Activated gamma-delta T cell treated with anti-CD3 and anti-CD28 coated beads, Interleukin-2, amount 50 U/mL, for 16 hours (primary cell): ENCODE measurements at places on chromosomes 3 and 15.

DNA sequence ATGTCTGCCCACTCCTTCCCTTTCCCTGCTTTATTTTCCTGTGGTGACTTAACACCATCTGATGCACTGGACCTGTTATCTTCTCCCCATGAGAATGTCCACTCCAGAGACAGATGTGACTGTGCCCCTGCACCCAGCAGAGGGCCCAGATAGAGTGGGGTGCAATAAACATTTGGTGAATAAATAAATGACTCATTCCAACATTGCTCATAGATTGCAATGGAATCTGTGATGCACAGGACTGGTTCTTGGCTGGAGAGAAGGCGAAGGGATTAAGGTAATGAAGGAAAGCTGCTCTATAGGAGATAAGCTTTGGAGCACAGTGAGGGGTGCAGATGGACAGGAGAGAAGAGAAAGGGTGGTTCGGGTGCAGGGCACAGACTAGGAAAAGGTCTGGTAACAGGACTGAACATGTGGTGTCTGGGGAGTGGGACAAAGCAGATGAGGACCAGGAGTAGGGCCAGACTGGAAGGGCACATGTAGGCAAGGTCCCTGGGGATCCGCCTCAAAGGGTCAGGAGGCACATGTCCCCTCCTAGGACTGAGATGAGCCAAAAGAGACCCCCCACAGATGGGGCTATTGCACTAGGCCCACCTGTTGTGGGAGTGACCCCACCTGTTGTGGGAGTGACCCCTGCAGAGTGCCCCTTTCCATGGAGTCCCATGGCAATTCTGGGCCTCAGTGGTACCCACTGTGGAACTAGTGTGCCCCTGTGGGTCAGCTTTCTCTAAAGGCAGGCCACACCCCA, 17.5 kb upstream of the POC1A start:
- no peak for DNase-seq

DNA sequence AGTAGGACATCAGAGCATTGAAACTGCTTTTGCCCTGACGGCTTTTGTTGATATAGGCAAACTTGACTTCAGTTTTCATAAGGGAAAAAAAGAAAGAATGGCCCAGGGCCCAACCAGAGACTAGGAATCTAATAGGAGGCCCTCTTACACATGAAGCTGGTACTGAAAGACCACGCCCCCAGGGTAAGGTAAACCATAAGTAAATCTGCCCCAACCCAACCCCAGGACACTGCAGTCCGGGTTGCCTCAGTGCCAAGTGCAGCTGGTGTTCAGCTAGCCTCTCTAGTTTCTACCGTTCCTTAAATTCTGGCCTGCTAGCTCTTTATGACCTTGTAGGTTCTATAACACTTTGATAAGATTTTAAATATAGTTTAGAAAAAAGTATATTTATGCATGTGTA, 136.7 kb downstream of the AQP9 start:
- no peak for DNase-seq

GRCh38 chr3:69241769-69242168, 119.4 kb upstream of the LMOD3 start:
- DNase-seq: no peak

- no peak for DNase-seq
Measured at GRCh38 chr3:47912006-47912504, 104.2 kb downstream of the MAP4 start.

- no peak for DNase-seq
Measured at GRCh38 chr3:43073116-43073835, 32.6 kb downstream of the POMGNT2 start.

GRCh38 chr15:80105193-80105592, 45.7 kb downstream of the ZFAND6 start:
- no peak for DNase-seq

DNA sequence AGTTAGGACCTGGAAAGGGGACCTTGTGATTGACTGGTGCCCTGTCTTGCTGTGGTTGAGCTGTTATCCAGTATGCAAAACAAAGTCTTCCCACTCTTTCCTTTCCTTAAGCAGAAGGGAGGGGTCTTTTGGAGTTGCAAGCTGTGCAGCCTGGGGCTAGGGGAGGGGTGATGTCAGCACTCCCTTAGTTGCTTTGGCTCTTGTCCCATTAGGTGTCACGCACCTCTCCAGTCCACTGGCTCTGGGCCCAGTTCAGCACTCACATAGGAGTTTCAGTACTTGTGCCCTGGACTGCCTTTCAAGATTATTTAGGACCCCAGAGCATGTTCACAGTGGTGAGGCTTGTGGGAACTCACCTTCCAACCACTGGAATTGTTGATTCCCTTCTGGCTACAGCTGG, 238.5 kb downstream of the DOCK3 start:
- no peak for DNase-seq

DNA sequence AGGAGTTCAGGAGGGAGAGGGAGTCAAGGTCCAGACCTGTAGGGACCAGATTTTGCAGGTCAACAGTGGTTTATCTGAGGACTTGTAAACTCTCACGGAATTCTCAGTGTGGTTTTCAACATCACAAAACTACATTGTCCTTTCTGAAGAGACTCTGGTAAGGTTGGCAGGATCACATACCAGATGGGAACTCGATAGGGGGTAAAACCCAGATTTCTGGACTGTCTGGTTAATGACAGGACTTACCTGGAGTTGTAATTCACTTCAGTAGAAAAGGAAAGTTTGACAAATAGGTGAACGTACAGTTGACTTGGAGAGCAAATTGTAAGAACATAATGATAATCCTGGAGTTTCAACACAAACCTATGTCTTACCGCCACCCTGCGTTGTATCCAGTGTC, 5.3 kb downstream of the ITPR1 start:
- DNase-seq: no peak

GRCh38 chr15:28110481-28110881, 11.4 kb upstream of the OCA2 start:
- DNase-seq: no peak

DNA sequence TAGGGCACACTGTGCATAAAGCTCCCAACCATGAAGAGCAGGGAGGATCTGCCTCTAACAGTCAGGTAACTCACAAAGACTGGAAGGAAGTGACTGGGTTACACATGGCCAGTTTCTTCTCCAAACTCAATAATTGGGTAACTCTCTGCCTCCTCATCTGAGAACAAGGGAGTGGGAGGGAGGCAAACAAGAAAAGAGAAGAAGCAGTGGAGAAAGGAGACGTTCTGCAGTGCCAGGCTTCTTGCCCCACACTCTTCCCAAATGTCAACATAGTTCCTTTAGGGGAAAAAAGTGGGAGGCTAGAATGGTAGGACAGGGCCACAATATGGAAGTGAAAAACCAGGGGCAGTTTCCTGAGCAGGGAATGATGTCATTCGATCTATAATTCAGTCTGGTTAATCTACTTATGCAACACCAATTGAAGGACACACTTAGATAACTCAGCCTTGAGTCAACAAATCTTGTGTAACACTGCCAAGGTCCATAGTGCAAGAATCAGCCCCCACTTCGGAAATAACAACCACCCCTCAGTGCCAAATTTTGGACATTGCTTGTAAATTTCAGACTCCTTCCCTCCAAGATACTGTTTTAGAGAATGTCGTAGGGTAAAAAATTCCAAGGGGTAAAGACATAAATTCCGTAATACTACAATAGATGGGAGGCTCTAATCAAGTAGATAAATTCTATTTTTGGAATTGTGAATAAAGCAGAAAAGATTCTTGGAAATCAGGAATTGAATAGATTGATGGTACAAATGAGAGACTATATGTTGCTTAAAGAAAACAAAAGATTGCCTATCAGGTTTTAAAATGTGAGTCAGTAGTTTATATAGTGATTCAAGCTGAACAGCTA, 143.0 kb downstream of the LPP start:
- no peak for DNase-seq

- DNase-seq: no peak
Measured at GRCh38 chr3:152556731-152557254, 278.1 kb upstream of the P2RY1 start.

DNA sequence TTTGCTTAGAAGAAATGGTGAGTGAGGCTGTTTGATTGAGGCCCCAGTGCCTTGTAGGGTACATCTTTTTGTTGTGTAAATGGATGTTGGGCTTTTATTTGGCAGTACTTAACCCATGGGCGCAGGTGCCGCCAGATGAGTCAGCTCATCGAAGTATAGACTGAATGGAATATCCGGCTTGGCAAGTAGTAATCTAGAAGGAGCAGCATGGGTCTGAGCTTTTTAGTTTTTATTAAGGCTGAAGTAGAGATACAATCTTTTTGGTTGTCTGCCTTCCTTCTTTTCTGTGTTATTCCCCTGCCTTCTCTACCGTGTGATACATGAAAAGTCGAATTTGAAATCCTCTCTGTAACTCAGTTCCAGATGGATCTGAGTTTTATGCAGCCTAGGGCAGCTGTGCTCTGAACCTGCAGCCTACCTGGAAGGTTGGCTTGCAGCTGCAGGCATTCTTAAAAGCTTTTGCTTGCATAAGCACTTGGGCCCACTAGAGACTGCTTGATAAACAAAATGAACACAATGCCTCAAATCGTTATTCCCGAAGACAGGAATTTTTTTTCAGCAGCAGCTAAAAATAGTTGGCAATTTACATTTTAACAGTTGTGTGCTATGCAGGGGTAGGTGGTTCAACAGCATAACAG, 177.5 kb upstream of the CGNL1 start:
- no peak for DNase-seq

GRCh38 chr3:142863010-142863817, 25.7 kb downstream of the PCOLCE2 start:
- DNase-seq: no peak

DNA sequence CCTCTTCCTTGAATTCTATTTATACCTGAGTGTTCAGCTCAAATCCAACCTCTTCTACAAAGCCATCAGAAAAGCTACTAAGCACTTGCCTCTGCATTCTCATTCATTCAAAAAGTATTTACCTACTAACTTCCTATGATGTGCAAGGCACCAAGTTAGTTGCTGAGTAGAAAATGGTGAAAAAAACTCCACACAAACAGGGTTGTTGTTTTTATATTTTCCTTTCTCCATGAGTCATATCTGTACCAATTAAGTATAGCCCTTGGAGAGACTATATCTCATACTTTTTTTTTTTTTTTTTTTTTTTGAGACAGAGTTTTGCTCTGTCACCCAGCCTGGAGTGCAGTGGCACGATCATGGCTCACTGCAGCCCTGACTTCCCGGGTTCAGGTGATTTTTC, 67.7 kb downstream of the IGF2BP2 start:
- no peak for DNase-seq

DNA sequence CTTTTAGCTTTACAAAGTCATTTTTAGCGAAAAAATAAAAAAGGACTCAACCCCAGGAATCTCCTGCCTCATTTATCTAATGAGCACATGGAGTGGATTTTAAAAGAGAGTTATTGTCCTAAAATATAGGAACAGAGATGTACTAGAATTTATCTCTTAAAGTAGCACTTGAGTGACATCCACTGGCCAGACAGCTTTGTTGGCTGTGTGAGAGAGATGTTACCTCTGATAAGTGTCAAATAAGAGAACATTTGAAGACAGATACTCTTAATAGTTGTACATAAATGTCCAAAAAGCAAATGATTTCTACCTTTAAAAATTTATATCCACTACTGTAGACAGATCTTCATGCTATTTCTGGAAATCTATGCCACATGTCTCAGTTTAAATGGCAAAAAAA, 12.3 kb upstream of the MFSD1 start:
- no peak for DNase-seq

- DNase-seq: no peak
Measured at GRCh38 chr15:44529864-44530604, 6.9 kb upstream of the EIF3J start.

- no peak for DNase-seq
Measured at GRCh38 chr3:146106986-146107385, 54.0 kb downstream of the PLOD2 start.

DNA sequence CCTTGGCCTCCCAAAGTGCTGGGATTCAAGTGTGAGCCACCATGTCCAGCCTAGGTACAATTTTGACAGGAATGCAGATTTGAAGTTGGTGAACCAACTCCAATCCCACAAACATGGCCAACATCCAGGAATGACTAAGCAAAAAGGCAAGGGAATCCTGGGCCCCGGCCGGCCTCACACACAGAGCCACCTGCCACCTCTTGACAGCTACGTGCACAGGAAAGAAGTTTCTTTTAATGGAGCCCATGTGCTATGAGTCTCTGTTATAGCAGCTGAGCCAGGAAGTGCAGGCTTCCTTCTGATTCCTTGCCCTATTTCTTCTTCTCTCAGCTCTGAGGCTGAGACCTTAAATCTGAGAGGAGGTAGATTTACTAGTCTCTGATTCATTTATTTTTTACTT, 8.8 kb downstream of the TMEM40 start:
- no peak for DNase-seq

GRCh38 chr3:186614597-186615483, 2.0 kb downstream of the AHSG start:
- peak; percentile 58 for DNase-seq

GRCh38 chr3:99670556-99670950, 32.2 kb downstream of the COL8A1 start:
- no peak for DNase-seq

GRCh38 chr3:30629746-30630145, 23.3 kb downstream of the TGFBR2 start:
- DNase-seq: no peak

- DNase-seq: no peak
Measured at GRCh38 chr15:44394062-44394461, 33.4 kb upstream of the CTDSPL2 start.

DNA sequence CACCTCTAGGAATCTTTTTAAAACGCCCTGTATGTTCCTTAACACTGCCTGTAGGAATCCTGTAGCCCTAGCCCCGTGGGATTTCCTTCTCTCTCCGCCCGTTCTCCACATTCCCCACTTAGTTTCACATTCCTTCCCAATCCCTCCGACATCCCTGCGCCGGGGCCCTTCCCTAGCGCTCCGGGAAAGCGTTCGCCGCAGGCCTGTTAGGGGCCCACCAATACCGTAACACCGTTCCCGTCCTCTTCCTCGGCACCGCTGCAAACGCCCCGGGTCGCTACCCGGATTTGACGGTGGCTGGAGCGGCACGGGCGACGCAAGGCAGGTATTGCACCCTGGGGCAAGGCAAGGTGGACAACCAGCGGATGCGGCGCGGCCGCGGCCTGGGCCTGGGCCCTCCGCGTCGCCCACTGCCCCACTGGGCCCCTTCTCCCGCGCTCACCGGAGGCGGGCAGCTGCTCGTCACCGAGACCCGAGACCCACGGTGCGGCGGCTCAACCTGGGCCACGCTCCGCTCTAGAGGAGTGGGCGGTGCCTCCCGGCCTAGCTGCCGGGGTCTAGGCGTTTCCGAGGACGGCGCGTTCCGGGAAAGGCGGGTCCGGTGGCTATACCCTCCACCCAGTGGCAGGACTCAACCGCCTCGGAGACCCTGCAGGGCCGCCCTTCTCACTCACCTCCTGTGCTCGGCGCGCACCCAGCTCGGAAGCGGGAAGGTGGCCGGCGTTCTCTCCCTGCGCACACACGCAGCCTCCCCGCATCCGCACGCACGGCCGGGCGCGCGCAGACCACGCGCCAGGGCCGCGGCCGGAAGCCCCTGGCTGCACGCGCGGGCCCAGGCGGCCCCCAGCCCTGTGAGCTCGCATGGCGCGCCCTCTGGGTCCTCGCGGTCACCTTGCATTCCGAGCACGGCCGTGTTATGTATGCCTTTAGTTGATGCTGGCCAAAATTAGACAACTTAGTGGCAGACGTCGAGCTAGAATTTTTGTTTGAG, at the start of gene B3GALNT1:
B3GALNT1 (minus strand) TSS at position 789 of the 991 bp plus-strand sequence. CDS start 18,595 bp downstream, outside the sequence.
- no peak for DNase-seq

- DNase-seq: no peak
Measured at GRCh38 chr3:38842266-38842965, 26.4 kb upstream of the SCN10A start.

- DNase-seq: no peak
Measured at GRCh38 chr3:127817406-127817841, 4.9 kb downstream of the MGLL start.

GRCh38 chr3:81909796-81910195, 148.4 kb upstream of the GBE1 start:
- DNase-seq: no peak
